Right lung (tissue), 10 donors: ENCODE measurements at places on chromosomes 3 and 15.

DNA sequence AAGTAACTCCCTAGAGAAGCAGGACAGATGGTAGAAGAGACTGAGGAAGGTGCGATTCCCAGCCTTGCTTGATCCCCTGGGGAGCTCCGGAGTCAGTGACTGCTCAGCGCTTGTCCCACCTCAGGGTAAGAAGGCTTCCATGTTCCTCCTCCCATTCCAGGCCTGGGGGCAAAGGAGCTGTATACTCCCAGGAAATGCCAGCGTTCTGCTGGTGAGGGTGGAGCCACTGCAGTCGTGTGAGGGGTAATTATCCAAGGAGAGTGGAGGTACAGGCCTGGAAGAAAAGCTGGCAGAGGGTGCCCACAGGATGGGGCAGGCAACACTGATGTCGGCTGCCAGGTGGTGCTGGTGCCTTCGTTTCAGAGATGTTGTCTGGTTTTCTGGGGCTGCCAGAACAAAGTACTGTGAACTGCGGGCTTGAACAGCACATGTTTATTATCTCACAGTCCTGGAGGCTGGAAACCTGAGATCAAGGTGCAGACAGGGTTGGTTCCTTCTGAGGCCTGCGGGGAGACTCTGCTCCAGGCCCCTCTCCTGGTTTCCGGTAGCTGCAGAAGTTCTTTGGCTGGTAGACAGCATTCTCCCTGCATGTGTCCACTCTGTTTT lies 12.1 kb upstream of the APBA2 start:
- no peak for DNase-seq

DNA sequence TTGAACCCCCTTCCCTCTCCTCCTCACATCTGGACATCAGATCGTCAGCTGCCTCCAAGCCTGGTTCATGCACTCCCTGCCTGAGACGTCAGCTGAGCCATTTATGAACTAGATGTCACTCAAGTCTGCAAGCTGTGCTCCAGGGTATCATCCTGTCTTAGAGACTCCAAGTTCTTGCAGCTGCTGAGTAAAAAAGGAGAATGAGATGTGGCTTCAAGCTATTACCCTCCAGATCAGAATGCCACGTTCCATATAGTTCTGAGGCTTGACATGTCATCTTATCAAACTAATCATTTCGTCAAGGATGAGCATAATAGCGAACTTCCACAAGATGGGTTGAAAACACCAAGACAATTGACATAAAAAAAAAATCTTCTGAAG lies 766.3 kb downstream of the TBL1XR1 start:
- DNase-seq = no peak

DNA sequence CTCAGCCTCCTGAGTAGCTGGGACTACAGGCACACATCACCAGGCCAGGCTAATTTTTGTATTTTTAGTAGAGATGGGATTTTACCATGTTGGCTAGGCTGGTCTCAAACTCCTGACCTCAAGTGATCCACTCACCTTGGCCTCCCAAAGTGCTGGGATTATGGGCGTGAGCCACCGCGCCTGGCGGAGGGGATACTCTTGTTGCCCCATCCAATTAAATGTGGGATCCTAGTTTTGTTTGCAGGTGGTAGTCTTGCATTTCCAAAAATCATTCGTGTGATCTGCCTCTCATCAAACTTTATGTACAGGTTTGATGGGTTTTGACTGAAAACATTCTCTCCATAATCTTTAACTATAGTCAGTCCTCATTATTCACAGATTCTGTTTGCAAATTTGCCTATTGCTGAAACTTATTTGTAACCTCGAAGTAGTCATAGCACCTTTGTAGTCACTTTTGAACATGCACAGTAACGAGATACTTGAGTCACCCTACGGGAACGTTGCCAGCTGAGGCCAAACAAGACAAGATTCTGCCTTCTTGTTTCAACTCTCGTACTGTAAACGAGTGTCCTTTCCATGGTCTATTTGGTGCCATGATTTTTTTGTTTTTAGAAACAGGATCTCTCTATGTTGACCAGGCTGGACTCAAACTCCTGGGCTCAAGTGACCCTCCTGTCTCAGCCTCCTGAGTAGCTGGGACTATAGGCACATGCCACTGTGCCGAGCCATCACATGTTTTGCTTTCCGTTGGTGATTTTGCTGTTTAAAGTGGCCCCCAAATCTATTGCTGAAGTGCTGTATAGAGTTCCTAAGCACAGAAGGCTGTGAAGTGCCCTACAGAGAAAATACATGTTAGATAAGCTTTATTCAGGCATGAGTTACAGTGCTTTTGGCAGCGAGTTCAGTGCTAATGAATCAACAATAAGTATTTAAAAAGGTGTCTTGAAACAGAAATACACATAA lies 8.1 kb upstream of the MAPK6 start:
- peak; percentile 23 for DNase-seq

DNA sequence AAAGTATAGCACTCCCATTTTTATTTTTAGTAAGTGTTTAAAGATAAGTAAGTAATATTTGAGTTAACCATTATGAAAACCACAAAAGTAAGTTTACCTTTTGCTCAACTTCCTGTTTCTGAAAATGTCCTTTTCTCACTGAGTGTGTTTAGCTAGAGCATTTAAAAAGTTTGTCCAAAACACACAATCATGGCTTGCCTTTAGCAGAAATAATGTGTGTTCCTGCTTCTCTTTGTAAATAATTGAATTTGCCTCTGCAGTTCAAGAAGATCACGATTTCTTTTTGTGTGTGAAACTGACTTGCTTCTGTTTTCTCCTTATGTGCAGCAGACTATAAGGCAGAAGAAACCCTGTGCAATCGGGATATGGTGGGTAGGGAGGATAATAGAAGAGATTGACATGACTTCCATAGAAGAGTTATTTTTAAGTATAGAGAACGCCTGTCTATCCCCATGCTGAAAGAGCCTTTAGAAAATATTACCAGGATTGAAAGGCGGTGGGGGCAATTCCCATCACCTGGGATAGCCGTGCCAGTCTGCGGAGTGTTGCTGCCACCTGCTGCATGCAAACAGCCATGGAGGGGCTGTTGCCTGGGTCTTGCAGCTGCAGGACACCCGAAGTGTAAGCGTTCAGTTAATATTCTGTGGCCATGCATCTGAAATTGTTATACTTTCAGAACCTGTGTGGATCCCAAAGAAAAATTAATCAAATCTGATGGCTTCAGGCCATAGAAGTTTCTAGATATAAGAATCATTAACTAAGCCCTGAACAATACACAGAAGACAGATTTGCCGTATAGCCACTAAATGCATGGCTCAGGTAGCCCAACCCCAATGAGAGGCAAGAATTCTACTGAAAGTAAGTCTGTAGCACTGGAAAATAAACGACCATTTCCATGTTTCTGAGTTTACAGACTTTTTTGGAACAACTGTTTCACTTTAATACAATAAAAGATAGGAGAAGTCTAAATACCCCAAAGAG lies 2.4 kb upstream of the CD96 start:
- DNase-seq = peak; percentile 44

DNA sequence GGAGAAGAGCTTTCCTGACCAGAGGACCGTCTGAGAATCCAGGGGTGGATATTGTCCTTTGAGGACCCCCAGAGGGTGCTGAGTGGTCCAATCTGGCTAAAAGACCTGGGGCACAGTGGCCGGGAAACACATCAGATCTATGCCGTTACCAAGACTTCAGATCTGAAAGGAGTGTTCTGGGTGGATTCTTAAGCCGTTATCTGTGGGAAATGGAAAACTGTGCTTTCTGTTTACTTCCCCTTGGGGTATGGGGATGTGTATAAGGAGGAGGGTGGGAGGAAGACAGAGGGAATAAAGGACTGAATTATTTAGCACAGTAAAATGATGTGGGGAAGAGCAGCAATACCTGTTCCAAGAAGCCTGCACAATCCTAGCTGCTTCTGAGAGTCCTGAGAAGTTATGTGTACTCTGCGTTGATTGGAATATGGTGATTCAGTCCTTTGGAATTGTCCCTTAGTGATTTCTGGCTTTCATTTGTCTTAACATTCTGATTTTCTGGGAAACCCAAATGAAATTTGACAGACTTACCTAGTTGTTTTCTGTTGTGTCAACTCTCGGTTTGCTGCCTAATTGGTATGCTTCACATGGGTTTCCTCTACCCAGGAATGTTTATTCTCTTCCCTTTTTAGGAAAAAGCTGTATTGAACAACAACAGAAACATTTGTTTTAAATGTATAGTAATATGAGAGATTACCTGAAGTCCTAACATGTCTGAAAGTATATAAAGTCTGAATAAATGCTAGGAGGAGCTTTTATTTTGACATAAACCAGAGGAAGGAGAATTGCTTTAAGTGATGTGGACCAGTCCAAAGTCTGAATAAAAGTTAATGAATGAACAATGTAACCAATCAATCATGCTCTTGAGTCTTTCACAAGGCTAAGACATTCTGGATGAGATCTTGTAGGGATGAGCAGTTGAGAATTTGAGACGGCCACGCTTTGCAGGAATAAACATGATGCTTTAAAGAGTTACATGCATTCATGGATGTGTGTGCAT lies 427.1 kb upstream of the C2CD4B start:
- no peak for DNase-seq

GRCh38 chr15:45168286-45168685 lies 19.5 kb downstream of the SHF start:
- no peak for DNase-seq

- DNase-seq = no peak
These were observed 125.2 kb upstream of the RAP2B start for GRCh38 chr3:153036846-153037245.

DNA sequence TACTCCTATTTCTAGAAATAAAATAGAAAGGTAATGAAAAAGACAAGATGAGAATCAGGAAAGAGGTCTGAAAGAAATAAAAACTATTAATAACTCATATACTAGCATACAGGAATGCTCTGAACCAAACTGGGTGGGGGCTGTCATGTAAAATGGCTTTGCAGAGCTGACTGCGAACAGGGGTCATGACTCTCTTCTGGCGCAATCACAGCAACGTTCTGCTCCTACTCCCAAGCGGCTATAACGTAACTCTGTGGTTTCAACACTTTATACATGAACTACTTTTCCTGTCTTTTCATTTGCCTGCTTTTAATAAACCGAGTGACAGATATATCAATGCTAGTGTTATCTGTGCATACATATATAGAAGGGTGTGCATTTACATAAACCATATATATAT lies 116.7 kb downstream of the DLG1 start:
- DNase-seq = peak; percentile 52

DNA sequence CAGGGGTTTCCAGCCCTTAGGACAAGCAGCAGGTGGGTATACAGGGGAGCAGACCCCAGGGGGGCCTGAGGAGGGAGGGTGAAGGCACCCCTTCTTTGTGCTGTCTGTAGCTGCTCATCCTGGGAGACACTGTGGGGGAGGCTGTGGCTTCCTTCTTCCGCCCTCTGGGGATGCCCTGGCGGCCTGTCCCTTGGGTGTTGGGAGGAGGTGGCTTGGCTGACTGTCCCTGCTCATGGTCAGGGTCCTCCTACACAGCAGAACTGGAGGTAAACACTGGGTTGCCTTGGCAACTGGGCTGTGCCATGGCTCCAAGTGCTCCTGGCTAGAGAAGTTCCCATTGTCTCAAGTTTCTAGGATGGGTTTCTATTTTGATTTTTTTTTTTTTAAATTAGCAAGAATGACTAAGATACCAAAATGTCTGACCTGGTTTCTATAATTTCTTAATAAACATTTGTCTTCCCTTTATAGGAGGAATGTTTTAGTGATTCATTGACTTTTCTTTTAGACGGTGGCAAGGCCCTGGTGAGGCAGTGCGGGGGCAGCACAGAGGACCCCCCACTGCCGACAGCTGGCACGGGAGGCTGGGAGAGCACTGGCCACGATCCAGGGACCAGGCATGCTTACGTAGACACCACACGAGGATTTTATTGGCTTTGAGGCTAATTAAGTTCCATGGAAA lies 12.4 kb downstream of the KLF13 start:
- no peak for DNase-seq

DNA sequence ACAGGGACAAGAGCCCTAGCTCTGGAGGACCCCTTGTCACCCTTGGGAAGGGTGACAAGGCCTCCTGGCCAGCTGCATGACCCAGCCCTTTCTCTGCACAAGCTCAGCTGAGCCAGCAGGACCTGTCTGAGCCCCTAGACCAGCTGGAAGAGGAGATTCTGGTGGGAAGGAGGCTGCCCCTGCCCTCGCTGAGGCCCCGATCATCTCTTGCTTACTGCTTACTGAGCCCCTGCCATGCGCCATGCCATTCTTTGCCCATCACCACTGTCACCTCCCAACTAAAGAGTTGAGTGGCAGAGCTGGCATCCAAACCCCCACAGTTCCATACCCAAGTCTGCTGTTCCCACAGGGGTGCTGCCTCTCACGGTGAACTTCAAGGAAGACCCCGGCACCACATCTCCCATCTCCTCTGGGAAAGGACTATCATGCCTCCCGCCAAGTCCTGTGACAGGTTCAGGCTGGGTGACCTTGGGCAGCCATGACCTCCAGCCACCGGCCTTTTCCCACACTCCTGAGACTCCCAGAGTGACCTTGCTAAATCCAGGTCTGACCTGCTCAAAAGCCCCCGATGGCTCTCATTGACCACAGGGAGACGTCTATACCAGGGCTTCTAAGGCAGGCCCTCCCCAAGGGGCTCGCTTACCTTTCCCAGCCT lies 34.0 kb downstream of the ACSBG1 start:
- no peak for DNase-seq

- DNase-seq = no peak
These were observed 347 bp upstream of the C3orf62 start for GRCh38 chr3:49277383-49277775.

- DNase-seq = no peak
These were observed 19.6 kb downstream of the VGLL4 start for GRCh38 chr3:11624161-11624560.

DNA sequence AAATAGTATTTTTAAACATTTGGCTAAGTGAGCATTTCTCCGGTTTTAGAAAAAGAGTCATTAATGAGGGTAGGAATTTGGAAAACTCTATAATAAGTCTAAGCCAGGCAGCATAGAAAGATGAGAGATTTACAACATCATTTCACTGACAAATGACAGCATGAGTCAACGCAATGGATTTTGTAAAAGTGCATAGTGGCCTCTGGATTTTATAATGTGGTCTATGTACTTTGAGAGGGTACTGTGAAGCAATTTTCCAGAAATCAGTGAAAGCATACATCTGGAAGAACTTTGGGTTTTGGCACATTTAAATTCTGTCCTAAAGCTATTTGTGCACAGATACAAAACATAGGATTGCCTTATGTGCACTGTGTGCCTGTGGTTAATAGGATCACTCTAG lies 130.8 kb upstream of the CCNL1 start:
- DNase-seq = no peak

GRCh38 chr15:98280284-98280975 lies 319.9 kb downstream of the ARRDC4 start:
- no peak for DNase-seq

- DNase-seq = no peak
These were observed 7.0 kb downstream of the C3orf52 start for GRCh38 chr3:112093180-112093522.

GRCh38 chr3:45442679-45443253 lies 54.4 kb downstream of the LARS2 start:
- no peak for DNase-seq

- DNase-seq = no peak
These were observed 7.4 kb upstream of the CHRNA3 start for GRCh38 chr15:78628227-78628626.

- DNase-seq = no peak
These were observed 23.2 kb downstream of the USP13 start for GRCh38 chr3:179676081-179676480.
